ENCODE measurements at places on chromosomes 5 and 9.

DNA sequence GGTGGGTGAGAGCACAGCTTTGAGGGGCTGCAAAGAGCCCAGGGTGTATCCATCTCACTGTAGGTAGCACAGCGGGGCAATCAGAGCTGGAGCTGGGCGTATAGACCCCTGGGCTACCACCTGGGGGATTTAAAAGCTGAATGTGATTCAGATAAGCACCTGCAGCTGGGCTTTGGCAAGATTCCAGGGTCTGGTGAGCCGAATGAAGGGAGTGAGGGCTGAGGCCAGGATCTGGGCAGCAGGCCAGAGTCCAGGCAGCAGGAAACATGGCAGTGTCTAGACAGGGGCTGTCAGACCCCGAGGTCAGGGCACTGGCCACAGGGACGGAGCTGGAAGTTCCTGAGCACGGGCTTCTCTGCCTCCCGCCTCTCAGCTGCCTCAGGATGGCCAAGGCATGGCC, 8.7 kb downstream of the ASS1 start:
- DNase-seq: peak; percentile 75

DNA sequence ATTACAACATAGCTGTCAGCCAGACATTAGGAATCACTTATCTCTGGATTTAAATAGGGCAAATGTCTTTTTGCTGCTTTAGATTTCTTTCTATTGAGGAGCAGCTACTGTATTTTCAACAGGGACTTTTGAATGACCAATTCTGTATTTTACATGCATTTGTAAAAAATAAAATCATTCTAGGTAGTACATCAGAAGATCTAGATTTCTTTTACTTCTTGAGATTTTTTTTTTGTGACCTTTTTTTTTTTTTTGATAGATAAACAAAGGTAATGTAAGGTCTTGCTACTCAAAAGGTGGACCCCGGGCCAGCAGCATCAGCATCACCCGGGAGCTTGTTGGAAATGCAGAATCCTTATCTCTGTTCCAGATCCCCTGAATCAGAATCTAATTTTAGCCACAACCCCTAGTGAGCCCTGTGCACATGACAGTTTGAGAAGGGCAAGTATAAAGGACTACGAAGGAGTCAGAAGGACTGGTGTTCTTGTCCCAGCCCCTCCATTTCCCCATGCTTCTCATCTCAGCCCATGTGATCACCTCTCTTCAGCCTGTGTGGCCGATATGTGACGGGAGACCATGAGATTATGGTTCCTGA, 37.7 kb upstream of the CKMT2 start:
- no peak for DNase-seq

- no peak for DNase-seq
Observed at GRCh38 chr9:85876628-85877027, 64.3 kb upstream of the NAA35 start.

DNA sequence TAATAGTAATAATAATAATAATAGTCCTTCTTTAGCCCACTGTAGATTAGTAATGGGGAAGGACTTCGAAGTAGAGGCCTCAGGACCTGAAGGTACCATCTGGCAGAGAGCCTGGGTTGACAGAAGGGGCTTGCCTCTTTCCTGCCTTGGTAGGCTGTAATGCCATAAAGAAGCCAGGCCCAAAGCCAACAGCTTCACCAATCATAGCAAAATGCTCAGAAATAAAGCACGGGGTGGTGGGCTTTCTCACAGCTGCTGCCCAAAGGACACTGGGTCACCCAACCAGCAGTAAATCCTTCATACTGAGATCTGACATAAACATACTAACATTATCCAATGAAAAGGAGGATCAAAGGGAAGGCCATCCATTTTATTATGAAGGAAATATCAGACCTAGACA, 70.7 kb downstream of the SUSD1 start:
- DNase-seq: no peak

DNA sequence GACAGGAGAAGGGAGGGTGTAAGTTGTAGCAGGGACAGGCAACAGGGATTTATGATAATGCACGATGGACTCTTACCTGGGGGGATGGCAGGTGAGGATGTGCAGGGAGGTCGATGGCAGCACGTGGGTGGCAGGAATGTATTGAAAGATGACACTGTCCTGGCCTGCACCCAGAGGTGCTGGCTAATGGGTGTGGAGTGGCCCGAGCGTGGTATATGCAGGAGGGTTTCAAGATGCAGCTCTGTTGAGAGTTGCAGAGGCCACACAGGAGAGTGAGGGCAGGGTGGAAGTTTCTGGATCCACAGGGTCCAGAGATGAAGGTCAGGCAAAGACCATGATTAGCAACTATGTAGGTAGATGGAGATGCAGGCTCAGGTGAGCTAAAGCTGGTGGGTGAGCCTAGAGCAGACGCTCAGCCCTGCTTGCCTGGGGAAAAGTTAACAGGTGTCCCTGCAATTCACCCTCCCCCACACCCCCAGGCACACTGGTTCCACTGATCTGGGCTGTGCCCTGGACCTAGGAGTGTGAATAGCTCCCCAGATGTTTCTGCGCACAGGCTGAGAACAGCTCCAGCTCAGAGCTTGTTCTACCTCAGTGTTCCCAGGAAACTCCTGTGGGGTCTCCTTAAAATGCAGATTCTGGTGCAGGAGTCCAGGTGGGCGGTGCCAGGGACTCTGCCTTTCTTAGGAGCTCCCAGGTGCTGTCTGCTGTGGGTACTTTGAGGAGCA, 21.5 kb upstream of the S1PR3 start:
- no peak for DNase-seq

GRCh38 chr9:71748280-71748743, 20.0 kb downstream of the CEMIP2 start:
- no peak for DNase-seq

DNA sequence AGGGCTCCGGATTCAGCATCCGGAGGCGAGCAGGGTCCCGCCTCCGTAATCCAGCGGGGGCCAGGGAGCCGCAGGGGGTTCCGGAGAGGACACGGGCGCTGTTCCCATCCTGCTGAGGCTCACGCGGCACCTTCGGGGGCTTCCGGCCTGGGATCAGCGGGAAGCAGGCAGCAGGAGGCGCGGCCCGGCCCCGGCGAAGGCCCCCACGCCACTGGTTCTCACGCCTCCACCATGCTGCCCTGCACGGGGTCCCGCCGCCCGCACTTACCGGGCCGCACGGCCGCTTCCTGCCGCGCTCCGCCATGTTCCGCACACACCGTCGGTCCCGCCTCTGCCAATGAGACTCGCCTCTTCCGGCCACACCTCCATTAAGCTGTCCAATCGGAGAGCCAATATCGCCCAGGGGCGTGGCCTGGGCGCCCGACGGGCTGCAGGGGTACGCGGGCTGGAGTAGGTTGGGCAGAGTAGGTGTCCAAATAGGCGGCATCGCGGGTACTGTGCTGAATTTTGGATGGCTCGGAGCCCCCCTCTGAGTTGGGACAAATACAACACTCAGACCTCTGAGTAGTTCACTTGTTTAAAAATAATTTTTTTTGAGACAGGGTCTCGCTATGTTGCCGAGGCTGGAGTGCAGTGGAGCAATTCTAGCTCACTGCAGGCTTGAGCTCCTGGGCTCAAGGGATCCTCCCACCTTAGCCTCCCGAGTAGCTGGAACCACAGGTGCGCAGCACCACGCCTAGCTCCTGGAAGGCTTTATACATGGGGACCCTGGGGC, at the start of gene SPOUT1:
Gene SPOUT1, minus strand, starts transcription at position 318 of the 775 bp plus-strand sequence. Its CDS starts 14 bp downstream, at position 304.
- peak; percentile 95 for DNase-seq

- DNase-seq: no peak
Observed at GRCh38 chr5:8079056-8079455, 210.1 kb downstream of the MTRR start.

DNA sequence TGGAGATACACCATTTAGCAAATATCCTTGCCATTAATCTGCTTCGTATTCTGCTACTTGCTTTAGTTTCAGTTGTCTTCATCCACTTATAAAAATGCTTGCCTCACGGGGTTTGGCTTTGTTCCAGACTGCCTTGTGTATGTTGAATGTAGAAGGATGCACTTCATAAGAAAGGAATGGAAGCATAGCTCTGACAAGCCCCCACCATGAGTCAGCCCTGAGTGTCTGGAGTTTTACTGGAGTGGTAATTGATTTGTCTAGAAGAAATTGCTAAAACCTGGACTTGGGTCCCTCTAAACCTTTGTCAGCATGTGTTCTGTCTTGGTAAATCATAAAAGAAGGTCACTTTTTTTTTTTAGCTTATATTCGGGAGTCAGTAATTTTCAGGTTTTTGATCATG, 4.6 kb downstream of the TEX48 start:
- no peak for DNase-seq

DNA sequence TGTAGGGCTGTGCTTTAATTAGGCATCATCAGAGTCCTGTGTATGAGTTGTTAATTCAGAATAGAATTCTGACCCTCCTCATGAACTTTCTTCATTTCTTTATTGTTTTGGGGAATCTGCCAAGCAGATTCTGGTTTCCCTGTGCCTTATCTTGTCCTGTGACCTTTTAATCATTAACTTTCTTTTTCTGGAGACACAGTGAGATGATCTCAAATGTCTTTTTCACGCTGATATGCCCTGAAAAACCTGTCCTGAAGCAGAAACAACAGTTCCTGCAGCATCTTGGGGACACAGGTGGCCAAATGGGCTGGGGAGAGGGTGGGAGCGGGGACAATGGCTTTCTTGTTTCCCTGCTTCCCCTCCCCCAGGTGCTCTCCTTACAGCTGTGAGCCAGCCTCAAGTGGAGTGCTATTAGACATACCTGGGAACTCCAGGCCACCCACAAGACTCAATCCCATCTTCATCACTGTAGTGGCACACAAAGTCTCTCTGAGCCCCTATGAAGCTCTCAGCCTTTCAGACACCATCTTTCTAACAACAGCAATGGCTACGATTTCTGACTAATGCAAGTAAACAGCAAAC, 213.8 kb downstream of the ATP10B start:
- no peak for DNase-seq

DNA sequence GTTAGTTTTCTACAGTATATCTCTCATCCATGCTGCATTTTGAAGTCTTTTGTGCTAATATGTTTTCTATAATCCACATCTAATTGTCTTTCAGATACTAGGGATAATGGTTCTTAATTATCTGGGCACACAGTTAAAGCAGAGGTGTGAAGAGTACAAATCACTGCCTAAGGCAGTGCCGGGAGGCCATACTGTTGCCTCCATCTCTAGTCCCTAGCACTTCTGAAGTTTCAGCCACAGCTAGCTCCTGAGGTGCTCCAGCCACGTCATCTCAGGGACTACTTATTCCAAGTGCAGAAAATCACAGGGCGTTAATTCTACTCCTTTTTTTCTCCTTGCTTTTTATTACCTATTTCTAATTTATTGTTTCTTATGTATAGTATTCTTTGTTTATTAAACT, 760.0 kb upstream of the FAM174A start:
- no peak for DNase-seq

GRCh38 chr5:73853091-73853490, 227.1 kb downstream of the ARHGEF28 start:
- no peak for DNase-seq

DNA sequence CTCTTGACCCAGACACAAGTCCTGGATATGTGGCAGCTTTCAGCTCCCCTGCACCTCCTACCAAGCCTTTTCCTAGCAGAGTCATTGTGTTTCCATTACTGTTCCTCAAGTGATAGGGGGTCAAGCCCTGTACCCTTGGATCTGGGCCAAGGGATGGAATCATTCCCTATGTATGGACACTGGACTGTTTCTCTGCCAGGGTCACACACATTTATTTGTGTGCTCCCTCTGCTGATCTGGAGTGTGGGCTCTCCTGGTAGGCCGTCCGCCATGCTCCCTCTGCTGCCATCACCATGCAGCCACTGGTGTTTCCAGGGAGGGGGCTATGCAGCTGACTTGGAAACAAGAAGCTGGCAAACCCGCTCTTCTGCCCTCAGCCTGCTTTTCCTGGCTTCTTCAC, 9.5 kb downstream of the GM2A start:
- no peak for DNase-seq

GRCh38 chr5:125452991-125453390, 706.6 kb upstream of the ZNF608 start:
- no peak for DNase-seq

GRCh38 chr9:87216036-87216435, 268.7 kb upstream of the GAS1 start:
- no peak for DNase-seq

DNA sequence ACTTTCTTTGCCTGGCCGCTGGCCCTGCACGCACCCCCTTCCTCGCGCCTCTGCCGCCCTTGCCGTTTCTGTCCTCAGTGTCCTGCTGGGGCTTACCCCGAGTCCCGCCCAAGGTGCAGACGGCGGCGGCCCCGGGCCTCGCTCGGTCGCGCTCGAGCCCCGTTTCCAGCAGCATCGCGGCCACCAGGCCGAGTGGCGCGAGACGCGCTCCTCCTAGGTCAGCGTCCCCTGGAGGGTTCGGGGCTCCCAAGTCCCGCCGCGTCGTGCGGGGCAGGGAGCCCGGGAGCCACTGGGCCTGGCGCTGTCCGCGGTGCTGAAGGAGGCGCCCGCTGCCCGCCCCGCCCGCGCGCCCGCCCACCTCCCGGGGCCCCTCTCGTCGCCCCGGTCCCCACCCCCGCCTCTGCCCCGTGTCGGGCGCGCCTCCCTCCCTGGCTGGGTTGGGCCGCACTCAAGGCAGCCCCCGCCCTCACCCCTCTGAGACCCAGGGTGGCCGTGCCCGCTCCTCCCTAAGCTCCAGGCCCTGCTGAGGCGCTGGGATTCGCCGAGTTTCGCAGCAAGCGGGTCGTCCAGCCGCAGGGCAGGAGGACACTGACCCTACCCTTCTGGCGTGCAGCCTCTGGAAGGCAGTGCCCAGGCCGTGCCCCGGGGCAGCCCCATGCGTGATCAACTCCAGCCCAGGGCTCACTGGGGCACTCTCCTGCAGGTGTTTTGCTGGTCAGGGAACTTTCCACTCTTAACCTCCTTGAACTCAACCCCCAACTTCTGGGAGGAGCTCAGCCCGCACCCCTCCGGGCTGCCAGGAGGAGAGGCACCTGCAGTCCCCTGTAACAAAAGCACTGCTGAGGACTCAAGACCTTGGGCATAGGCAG, at the start of gene LHX3:
Gene LHX3, minus strand, starts transcription at position 291 of the 869 bp plus-strand sequence. Its CDS starts 116 bp downstream, at position 175.
- DNase-seq: no peak

- no peak for DNase-seq
Observed at GRCh38 chr5:164475339-164475977, 970.0 kb downstream of the MAT2B start.

DNA sequence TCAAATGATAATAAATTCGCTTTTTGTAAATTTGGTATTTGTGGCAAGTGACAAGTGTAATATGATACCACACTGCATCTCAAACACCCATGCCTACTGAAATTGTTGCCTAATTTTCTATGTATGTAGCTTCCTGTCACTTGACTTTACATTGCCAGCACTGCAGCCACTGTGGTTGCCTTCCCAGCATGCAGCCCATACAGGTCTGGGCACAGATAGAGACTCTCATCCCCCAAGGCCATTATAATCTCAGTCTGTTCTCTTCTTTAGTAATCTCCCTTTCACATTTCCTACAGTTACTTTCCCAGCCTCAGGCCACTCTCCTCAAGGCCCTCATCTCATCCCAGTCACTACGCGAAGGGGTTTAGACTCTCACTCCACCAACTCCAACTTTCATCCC, 1200.6 kb downstream of the PTPRD start:
- no peak for DNase-seq

GRCh38 chr5:176846335-176847140, 36.2 kb downstream of the UNC5A start:
- no peak for DNase-seq

GRCh38 chr9:18906656-18907395, 126.2 kb downstream of the SAXO1 start:
- DNase-seq: no peak

GRCh38 chr5:134906811-134907210, 1.9 kb downstream of the PCBD2 start:
- no peak for DNase-seq

GRCh38 chr5:153308282-153308681, 182.2 kb upstream of the GRIA1 start:
- no peak for DNase-seq

GRCh38 chr5:34790069-34790468, 48.9 kb upstream of the TTC23L start:
- DNase-seq: no peak
